ENCODE measurements at places on chromosomes 6 and 20.

- peak; percentile 69 for DNase-seq
These were observed 50.6 kb upstream of the TBC1D7 start for GRCh38 chr6:13378669-13379590.

DNA sequence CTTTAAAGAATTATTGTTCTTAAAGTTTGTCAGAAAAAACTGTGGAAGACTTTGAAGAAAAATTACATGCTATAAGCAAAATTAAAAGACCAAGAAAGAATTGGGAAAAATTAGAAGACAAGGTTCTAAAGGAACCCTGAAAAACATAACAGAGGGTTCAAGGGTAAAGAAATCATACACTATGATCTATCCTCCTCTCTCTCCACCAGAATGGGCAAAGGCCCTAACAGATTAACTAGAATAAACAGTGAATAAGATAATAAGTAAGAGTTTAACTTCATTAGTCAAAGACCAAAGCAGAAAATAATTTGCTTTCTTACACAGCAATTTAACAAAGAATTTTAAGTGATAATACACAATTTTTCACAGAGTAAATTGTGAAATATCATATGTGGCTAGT, 201.2 kb upstream of the PDE10A start:
- DNase-seq: no peak

GRCh38 chr6:167576828-167577503, 249.7 kb upstream of the AFDN start:
- DNase-seq: peak; percentile 49

GRCh38 chr20:47319517-47320252, 36.8 kb downstream of the ZMYND8 start:
- DNase-seq: peak; percentile 93

DNA sequence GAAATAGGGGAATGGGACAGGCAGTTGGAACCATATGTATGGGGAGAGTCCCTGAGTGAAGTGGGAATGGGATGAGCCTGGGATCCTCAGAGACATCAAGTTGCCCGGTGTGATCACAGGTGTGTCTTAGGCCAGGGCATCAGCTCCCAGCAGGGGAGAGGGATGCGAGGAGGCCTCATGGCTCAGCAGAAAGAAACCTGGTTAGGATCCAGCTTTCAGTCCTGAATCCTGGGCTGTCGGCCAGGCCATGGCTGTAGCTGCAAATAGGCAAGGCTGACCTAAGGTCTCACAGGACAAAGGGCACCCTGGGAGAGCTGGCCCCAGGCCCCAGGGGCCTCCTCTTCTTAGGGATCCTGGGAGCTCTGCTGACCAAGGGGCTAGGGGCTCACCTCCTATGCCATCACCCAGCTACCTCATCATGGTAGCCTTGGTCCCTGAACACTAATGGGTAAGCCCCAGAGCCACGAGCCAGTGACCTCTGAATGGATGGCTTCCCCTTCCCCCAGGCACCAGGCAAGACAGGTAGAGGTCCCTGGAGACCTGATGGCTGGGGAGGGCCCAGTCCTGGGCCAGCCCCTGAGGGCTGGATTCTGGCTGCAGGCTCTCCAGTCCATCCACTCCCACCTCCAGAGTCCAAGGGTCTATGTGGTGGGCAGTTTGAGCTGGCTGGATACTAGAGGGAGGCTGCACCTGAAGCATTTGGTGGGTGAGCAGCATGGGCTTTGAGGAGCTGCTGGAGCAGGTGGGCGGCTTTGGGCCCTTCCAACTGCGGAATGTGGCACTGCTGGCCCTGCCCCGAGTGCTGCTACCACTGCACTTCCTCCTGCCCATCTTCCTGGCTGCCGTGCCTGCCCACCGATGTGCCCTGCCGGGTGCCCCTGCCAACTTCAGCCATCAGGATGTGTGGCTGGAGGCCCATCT, at the start of gene SLC22A7:
TSS of gene SLC22A7 (plus strand) at position 617 of the 921 bp plus-strand sequence. CDS start at position 716, 99 bp downstream.
- peak; percentile 39 for DNase-seq

DNA sequence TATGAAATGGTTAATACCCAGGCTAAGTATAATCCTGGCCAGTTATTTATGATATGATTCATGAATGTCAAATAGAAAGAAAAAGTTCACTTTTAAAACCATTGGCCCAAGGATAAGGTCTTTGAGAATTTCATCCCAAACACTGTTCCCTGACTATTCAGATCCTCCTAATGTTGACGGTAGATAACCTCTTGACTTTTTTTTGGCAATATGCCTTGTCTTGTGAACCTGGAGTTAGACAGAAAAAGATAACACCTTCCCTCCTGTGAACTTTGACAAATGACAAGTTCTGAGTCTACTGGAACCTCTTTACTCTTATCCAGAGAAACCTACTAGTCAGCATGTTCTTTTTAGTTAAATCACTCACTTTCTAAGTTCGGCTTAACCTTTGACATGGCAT, 166.8 kb upstream of the PREP start:
- DNase-seq: no peak

DNA sequence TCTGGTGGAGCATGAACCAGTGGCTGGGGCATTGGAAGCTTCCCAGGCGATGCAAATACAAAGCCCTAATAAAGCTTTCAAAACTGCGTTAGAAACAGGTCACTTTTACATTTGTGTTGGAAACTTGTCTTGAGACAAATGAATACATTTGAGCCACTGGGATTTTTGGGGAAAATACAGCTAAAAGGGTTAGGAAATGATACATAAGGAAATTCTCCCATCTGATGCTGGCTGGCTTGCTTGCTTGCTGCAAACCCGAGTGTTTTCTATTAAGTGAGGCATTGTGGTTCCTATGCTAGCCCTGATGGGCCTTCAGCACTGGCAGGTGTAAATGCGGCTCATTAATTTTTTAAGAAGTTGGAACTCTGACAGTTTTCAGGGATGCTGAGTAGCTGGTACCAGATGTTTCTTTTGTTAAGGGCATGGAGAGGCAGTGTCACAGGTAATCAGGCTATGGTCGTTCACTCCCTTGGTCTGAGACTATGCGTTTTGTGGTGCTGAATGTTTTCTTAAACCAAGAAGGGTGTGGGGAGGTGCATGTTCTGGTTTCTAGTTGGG, 35.2 kb downstream of the RREB1 start:
- DNase-seq: peak; percentile 59

- DNase-seq: no peak
These were observed 30.6 kb downstream of the SHLD1 start for GRCh38 chr20:5780846-5781217.
